ENCODE measurements at places on chromosomes 4 and X.

DNA sequence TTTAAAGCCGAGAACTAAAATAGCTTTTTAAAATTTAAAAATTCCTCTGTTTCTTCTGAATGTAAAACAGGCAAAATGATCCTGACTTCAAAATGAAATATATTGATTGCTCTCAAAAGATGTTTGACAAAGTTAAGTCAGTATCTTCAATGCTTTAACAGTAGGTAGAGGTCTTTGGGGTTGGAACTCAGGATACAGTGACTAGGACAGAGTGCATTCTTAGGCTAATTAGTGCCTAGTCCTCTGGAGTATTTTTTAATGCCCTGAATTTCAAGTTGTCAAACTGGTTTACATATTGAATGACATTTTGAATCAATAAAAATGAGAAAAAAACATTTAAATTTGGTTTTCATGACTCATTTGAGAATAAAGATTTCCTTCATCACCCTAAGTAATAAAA lies 877.3 kb downstream of the ADGRL3 start:
- DNase-seq = no peak

- DNase-seq = no peak
Measured at GRCh38 chr4:38166082-38166481, 205.9 kb downstream of the PTTG2 start.

DNA sequence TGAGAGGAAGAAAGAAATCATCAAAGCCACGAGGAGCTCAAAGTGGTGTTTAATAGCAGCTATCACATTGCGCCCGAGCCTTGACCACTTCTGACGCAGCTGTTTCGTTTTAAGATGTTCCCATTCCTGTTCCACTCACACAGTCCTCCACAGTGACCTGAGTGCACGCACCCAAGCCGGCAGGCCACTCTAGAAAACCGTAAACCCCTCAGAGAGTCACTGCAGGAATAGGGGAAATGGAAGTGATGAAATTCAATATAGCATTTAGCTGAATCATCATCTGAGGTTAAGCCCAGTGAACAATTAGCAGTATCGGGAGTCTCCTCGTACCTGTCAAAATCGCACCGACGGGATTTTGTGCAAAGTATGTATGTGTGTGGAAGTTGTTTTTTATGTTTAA lies 17.9 kb upstream of the HAND2 start:
- no peak for DNase-seq

DNA sequence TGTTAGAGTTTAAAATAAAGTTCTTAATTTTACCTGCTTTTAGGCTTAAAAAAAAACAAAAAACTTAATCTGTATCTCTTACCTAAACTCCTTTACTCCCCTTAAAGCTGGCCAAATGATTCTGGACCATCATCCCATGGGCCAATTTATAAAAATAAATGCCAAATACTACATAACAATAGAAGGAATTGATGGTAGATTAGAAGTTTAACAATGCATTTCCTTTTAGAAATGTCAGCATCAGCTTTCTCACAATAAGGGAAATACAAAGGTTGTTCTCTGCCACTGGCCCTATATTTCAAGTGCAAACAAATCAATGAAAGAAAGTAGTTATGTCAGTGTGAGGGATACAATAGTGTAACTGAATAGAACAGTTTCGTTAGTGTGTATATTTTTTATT lies 5.7 kb upstream of the RAPGEF2 start:
- DNase-seq = no peak

GRCh38 chrX:499870-500364 lies 113.2 kb upstream of the PPP2R3B start:
- DNase-seq = no peak

DNA sequence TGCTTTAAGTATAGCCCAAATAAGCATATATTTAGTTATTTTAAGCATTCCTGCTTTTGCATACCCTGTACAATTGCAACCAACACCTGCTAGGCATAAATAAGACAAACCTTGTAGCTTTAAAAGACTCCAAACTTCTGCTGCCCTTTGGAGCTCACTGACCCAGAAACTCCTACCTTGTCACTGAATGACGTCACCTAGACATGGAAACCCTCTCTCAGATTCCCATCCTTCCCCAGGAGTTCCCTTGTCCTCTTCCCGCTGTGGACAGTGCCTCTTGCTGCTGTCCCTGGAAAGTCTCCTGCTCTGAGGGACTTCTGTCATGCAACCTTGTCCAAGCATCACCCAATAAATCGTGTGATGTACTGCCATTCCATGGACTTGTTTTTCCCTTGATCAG lies 507.2 kb downstream of the GRXCR1 start:
- DNase-seq = no peak

GRCh38 chr4:102321260-102321995 lies 23.9 kb downstream of the SLC39A8 start:
- DNase-seq = no peak

GRCh38 chrX:41259516-41259915 lies 74.4 kb upstream of the DDX3X start:
- DNase-seq = no peak

- no peak for DNase-seq
Measured at GRCh38 chr4:15902746-15903145, 35.8 kb downstream of the FGFBP1 start.

DNA sequence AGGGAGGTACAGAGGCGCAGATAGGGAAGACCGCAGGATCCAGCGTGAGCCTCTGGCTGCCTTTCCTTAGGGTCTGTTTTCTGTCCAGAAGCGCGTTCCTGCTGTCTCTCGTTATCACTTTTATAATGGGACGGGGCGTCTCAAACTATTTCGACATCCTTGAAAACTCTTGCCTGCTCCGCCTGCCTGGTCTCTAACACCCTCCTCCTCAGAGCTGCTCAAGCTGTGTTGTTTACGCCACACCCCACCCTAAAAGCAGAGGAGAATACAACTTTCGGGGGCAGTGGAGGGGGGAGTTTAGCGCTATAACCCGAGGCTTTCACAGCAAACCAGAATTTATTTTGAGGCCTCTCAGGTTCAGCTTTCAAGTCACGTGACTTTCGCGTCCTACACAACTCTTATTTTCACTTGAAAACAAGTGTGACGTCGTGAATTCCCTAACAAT lies 646 bp upstream of the FAM3A start:
- peak; percentile 53 for DNase-seq

DNA sequence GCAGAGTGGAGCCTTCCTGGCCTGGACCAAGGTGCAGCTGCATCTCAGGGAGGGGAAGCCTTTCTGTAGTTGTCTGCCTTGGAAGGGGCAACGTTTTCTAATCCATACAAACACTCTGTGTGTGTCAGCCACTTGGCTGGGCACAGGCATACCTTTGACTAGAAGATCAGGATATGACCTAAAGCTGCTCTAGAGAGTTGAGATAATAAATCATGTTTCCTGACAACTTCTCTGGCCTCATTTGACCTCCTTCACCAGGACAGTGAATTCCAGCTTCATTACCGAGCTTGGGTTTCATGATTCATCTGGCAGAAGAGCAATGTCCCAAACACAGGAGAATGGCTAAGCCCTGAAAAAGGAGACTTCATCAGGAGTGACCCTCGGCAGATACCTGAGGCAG lies 89.6 kb upstream of the KIT start:
- no peak for DNase-seq

GRCh38 chrX:154436374-154436982 lies 476 bp upstream of the GDI1 start:
- peak; percentile 44 for DNase-seq

GRCh38 chr4:177862541-177863176 lies 420.4 kb upstream of the AGA start:
- no peak for DNase-seq

GRCh38 chrX:4670606-4671005 lies 957.2 kb upstream of the PRKX start:
- no peak for DNase-seq

GRCh38 chrX:56975611-56976010 lies 19.7 kb downstream of the SPIN3 start:
- DNase-seq = no peak

GRCh38 chr4:153494562-153494961 lies 28.4 kb downstream of the TMEM131L start:
- no peak for DNase-seq

- no peak for DNase-seq
Measured at GRCh38 chr4:91963486-91963885, 340.3 kb upstream of the GRID2 start.

GRCh38 chrX:34879886-34880285 lies 62.7 kb upstream of the FAM47B start:
- no peak for DNase-seq

GRCh38 chr4:109913596-109914241 lies 1.0 kb downstream of the EGF start:
- DNase-seq = no peak

DNA sequence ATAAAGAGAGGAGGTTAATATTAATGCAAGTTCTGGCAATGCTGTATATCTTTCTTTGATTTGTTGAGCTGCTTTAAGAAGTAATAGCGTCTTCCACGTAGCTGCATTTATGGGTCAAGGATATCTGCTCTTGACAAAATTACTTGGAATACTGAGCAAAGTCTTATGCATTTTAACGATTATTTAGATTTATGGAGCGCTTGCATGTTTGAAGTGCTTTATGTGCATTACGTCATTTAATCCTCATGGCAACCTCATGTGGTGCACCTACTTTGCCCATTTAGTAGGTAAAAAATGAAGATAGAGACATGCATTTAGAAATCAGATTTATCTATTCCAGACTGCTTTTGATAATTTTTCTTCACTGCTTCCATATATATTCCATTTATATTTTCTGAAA lies 46.0 kb downstream of the DTHD1 start:
- DNase-seq = no peak

DNA sequence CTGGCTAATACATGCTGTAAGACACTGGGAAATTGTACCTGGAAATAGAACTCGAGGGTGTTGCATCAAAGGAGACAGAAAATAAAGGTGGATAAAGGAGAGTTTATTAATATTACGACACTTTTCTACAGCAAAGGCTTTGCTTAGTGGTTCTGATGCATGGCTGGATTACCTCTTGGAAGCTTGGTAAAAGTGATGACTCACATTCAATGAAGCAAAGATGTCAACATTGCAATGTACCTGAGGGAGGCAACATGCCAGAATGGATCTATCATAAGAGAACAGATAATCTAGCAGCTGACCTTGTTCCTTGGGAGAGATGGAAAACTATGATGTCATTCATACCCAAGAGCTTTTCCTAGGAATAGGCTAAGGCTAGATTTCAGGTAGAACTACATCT lies 735.1 kb upstream of the DIAPH2 start:
- no peak for DNase-seq

- DNase-seq = no peak
Measured at GRCh38 chr4:24112466-24112865, 222.6 kb upstream of the PPARGC1A start.

DNA sequence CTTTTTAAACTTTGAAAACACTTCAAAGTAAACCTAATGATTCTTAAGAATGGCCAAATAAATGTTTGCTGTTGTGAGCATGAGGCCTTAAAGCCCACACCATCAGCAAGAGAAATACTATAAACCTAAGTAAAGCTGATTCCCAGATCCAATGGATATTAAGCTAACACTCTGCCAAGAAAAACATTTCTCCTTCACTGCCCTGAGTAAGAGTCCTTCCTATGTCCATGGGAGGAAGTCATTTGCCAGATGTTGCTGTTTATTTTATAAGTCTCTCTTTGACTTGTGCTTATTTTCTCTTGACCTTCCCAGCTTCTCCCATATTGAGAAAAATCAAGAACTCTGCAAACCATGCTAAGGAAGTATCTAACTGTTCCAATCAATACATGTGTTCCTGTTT lies 154.3 kb upstream of the EDNRA start:
- no peak for DNase-seq

- no peak for DNase-seq
Measured at GRCh38 chr4:4912155-4912554, 52.7 kb downstream of the MSX1 start.

DNA sequence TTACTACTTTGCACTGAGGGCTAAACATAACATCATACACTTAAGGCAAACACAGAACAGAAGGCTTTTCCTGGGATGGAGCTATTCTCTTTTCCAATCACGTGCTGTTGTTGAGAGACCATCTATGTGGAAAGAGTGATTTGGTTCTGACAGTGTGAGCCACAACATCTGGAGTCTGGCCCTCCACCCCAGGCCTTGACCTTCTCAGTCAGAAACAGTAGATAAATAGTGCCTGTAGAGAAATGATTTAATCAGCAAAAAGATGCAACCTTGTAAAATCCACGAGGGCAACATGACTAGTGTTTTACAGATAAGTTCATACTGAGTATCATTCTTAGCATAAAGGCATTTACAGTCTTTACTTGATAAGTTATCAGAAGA lies 10.8 kb upstream of the SFRP2 start:
- DNase-seq = no peak

GRCh38 chr4:110533940-110534339 lies 58.0 kb downstream of the ENPEP start:
- DNase-seq = no peak

GRCh38 chrX:110135618-110136017 lies 132.7 kb downstream of the TMEM164 start:
- no peak for DNase-seq

GRCh38 chr4:1478766-1479355 lies 72.6 kb upstream of the NKX1-1 start:
- DNase-seq = peak; percentile 7

DNA sequence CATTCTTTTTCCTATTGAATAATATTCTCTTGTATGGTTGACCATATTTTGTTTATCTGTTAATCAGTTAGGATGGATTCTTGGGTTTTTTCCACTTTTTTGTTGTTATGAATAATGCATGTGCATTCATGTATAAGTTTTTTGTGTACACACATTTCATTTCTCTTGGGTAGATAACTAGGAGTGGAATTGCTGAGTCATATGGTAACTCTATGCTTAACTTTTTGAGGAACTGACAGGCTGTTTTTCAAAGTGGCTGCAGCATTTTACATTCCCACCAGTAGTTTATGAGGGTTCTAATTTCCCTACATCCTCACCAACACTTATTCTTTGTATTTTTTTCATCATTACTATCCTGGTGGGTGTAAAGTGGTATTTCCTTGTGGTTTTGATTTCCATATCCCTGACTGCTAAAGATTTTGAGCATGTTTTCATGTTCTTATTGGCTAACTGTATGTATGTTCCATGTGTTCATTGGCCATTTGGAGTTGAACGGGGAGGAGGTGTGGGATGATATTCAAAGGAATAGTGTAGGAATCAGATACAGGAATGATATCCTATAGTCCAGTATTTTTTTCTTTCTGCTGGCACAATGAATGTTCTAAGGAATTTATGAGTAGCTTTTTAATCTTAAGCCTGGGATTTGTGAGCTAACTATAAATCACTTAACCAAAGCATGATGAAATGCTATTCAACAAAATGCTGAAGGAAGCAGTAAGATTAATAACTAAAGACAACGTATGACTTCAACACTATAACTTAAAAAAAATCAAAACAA lies 114.3 kb downstream of the AMELX start:
- DNase-seq = no peak

DNA sequence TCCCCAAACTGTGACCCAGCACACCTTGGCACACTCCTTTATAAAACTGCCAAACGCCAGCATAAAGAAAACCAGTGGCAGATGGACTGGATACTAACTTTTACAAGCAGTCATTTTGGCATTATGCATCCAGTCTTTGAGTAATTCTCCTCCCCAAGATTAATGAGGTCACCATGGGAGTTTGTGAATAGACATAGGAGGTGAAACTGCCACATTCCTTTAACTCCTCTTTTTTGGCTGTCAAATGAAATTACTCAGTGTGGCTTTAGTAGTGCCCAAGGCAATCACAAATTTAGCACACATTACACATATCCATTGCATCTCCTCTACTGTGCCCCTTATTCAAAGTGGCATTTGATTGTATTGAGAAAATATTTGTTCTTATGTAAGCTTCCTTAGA lies 315.3 kb upstream of the FGF13 start:
- no peak for DNase-seq
